ENCODE measurements at places on chromosomes 12 and 14.

DNA sequence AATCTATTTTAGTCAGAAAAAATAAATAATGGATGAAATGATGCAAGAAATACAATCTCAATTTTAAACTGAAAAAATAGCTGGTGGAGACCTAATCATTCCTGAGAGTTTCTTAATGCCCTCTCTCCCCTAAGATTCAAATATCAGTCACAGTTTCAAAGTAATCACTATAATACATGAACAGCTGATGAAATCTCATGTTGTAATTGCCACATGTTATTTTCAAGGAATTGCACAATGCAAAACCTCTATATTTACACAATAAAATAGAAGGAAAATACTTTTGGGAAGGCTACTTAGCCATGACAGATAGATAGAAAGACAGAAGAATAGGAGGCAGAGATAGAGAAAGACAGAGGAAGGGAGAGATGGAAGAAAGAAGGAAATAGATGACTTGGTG is 18.2 kb downstream of the IFNG-AS1 start:
- no peak for DNase-seq

- no peak for DNase-seq
Observed at GRCh38 chr14:51219473-51220448, 20.3 kb upstream of the TMX1 start.

GRCh38 chr12:96981911-96982310 is 74.9 kb downstream of the NEDD1 start:
- no peak for DNase-seq

DNA sequence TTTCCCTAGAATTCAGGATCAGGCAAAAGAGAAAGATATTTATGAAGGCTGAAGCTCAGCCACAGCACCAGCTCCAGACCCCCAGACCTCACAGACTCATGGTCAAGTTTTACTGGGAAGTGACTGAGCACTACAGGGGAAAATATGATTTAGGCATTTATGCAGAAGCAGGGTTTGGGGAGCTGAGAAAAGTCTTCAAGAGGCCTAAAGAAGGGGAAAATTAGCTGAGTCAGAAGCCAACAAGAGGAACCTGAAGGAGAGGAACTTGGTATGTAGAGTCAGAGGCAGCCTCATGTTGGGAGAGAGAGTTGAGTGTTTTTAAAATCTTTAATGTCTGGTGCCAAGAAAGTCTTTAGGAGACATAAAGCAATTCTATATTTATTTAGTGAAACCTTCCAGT is 63.0 kb downstream of the FOS start:
- DNase-seq, result no peak

DNA sequence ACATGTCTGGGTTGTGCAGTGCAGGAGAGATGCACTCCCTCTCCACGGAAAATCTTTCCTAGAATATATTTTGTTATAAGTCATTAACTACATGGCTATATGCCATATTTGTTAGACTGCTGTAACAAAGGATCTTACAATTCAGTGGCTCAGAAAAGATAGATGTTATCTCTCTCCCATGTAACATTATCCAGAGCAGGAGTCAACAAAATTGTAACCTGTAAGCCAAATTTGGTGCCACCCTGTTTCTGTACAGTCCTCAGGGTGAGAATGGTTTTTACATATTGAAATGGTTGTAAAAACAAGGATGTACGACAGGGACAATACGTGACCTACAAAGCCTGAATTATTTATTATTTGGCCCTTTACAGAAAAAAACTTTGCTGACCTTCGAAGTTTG is 155.5 kb downstream of the KIF21A start:
- no peak for DNase-seq

GRCh38 chr12:131087991-131088700 is 134.4 kb downstream of the ADGRD1 start:
- DNase-seq, result no peak

- DNase-seq, result peak; percentile 61
Observed at GRCh38 chr12:52007158-52007921, 594 bp downstream of the TAMALIN start.

DNA sequence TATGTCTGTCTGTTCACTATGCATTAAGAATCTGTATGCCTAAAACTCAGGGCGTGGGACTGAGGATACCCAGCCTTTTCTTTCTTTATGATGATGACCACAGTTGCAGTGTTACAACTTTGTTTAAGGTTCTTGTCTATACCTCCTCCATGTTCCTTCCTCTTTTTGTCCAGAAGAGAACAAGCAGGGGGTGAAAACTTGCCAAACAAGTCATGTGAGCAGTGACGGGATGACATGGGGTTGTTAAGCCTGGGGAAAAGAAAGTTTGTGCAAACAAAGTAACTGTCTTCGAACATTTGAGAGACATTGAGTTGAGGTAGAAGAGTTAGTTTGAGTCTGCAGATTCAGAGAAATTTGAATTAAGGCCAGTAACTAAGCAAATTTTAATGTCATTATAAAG is 505.5 kb downstream of the NPAS3 start:
- no peak for DNase-seq

- DNase-seq, result no peak
Observed at GRCh38 chr14:37708481-37708880, 113.1 kb downstream of the TTC6 start.

GRCh38 chr14:89750281-89750755 is 204.2 kb downstream of the EFCAB11 start:
- DNase-seq, result no peak

DNA sequence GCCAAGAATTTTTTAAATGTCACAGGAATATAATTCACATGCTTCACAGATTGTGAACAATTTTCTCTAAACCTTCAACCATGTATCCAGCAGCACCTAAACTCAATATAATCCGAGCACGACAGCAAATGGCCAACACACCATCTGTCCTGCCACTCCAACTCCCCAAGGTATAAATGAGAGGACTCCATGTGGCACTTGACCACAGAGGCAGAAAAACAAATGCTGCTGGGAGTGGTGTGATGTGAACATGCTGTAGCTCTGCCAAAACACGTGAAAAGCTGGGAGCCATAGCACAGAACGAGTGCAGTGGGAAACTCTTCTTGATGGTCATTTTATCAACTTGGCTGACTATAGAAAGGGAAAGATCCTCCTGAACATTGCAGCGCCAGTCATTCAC is 70.9 kb downstream of the LLPH start:
- DNase-seq, result no peak

- DNase-seq, result peak; percentile 82
Observed at GRCh38 chr12:57110104-57111030, 795 bp downstream of the STAT6 start.

DNA sequence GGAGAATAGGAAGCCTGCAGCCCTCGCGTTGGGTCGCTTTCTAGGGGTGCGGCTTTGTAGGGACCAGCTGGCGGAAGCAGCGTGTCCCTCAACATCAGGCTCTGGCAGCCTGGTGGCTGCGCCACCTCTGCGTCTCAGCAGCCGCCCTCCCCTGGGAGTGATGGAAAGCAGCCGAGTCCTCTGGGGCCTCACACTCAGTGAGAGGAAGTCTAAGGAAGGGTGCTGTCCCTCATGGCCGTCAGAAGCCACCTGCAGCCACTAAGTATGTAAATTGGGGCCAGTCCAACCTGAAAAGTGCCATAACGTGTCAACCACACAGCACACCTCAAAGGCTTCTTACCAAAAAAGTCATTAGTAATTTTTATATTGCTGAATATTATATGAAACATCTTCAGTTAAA is 80.3 kb downstream of the WDR20 start:
- no peak for DNase-seq

Measured in activated naive CD4-positive, alpha-beta T cell treated with anti-CD3 and anti-CD28 coated beads, Interleukin-2, amount 50 U/mL, for 16 hours (primary cell).